ENCODE measurements at places on chromosomes 2 and 18.

DNA sequence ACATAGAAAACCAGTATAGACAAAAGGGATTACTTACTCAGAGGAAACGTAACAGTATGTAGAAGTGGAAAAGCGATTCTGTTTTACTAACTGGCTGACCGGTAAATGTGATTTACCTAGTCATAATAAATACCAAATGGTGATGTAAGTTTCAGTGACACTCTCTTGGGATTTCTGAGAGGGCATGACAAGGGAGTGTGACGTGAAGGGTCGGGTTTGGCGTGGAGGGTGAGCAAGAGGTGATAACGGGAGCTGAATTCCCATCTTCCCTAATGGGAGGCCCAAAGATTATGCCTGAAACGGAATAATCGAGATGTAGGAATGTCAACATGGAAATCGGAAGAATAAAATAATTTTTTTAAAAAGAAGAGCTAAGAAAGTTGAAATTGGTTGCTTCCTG, 12.7 kb upstream of the GNAL start:
- DNase-seq, result no peak

DNA sequence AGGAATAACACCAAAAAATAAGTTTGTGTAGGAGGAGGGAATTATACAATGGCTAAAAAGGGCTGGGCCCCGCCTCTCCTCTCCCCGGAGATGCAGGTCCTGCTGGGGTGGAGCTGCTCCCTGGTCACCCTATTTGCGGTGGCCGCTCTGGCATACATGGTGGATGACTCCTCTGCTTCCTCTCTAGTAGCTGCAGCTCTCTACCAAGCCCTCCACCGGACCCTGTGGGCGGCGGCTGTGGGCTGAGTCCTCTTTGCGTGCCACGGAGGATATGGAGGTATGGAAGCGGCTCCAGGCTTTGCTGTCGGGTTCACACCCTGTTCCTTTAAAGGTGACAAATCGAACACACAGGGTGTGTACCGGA, 77.1 kb upstream of the SEC11C start:
- no peak for DNase-seq

DNA sequence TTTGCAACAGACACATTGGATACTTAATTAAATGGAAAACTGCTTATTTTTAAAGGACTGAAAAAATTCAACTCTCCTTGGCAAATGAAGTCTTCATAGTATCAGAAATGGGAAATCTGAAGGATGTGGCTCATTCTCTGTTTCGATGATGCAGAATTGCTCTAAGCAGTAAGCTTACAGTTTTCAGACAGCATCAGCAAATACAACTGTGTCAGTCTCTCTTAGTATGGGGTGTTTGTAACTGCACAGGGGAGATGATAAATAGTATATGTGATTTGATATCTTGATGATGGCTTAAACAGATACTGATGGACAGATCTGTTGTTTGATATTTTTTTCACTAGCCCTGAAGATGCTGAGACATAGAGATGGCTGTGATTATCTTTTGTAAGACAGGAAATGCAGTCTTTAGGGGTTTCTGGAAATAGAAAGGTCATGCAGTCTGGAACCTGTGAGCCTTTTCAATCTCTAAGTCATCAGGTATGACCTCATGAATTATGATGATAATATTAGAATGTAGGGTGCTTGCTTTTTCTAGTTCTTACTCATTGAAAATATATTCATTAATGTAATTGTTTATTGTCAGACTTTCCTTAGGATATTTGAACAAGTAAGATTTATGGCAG, 84.2 kb downstream of the SLC4A10 start:
- DNase-seq, result no peak

DNA sequence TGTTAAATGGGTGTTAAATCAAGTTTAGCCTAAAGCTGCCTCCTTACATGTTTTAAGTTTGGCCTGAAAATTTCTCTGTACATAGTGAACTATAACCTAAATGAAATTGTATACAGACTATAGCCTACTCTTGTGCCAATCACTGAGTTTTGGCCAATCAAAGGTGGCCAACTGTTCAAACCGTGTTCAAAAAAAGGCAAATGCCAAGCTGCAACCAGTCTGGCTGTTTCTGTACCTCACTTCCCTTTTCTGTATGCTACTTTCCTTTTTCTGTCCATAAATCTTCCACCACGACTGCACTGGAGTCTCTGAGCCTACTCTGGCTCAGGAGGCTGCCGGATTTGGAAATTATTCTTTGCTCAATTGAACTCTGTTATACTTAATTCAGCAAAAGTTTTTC, 121.0 kb downstream of the SPOPL start:
- no peak for DNase-seq

- DNase-seq, result no peak
These were observed 45.3 kb downstream of the LRPPRC start for GRCh38 chr2:43950383-43951008.

- DNase-seq, result no peak
These were observed 844.6 kb upstream of the ID2 start for GRCh38 chr2:7837237-7837760.

DNA sequence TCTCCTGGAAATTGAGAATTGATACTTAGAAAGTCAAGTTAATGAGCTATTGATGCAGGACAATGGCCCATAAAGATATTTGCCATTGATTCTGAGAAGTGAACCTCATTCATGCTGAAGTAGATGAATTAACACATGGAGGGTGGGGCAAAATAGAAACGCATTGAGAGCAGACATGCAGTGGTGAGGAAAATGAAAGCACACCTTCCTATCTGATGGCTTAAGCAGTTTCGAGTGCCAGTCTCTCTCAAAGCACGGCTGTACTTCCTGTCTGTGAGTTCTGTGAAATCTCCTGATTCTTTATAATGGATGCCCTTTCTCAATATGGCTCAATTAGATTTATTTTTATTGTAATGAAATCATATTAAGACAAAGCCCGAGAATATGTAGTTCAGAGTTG, 247.0 kb downstream of the TMX3 start:
- no peak for DNase-seq

- peak; percentile 84 for DNase-seq
These were observed at the start of gene ITPRID2 for GRCh38 chr2:181891258-181891965. TSS of gene ITPRID2 (plus strand) at chr2:181891730. CDS start at chr2:181892067, 337 bp downstream.

- DNase-seq, result no peak
These were observed 385.3 kb downstream of the RBM43 start for GRCh38 chr2:150876251-150876950.

GRCh38 chr18:3213300-3214059, 6.3 kb downstream of the MYOM1 start:
- DNase-seq, result no peak

DNA sequence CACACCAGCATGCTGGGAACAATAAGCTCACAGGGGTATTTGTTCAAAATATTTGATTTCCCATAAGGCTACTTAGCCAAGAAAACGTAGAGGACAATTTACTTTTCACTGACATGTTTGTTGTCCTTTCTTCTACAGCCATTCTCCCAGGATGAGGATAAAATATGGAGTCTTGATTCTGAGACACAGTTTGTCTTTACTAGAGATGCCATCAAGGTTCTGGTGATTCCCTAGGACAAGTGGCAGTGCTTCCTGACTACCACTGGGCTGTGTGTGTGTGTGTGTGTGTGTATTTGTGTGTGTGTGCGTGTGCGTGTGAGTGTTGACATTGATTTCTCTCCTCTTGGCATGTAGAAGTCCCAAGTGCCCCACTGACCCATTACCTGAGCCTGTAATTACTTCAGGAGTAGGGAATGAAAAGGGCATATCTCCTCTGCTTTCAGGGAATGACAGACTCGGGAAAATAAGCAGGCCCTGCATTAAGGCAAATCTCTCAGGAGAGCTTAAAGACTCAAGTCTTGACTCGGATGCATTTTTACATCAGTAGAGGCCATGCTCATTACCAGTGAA, 761.6 kb downstream of the DCC start:
- DNase-seq, result no peak

GRCh38 chr18:39057423-39058064, 1491.9 kb upstream of the CELF4 start:
- no peak for DNase-seq

GRCh38 chr2:171669121-171669520, 18.1 kb upstream of the DYNC1I2 start:
- DNase-seq, result no peak

- DNase-seq, result no peak
These were observed 2.7 kb downstream of the ESPNL start for GRCh38 chr2:238102865-238103264.

GRCh38 chr2:96967436-96967835, 18.9 kb downstream of the FAM178B start:
- DNase-seq, result no peak

Data from ELF-1 (cell line).